CD8-positive, alpha-beta T cell (primary cell): ENCODE measurements at places on chromosomes 2 and 18. TPM values are rescaled to one million over a fixed set of nuclear protein-coding genes. Genes with fewer than 3 reads are reported as not detected.

DNA sequence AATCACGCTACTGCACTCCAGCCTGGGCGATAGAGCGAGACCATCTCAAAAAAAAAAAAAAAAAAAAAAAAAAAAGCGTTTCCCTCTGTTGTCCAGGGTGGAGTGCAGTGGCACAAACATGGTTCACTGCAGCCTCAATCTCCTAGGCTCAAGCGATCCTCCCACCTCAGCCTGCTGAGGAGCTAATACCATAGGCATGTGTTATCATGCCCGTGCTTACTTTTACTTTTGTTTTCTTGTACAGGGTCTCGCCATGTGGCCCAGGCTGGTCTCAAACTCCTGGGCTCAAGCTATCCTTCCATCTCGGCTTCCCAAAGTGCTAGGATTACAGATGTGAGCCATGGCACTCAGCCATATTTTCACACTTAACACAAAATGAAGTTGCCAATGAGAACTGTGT lies 37.5 kb downstream of the PSME4 start:
- no peak for DNase-seq

SERPINB2 gene
- total RNA-seq, result not detected

ANKRD53 gene
- 0.69 TPM for total RNA-seq

SKOR2 gene
- total RNA-seq, result not detected

GRCh38 chr2:111028720-111029119 lies 92.0 kb upstream of the BCL2L11 start:
- DNase-seq, result no peak
